ENCODE measurements at places on chromosomes 7 and 10.
A peak's percentile ranks its signal among the peaks of the same experiment; 100 is the strongest.

DNA sequence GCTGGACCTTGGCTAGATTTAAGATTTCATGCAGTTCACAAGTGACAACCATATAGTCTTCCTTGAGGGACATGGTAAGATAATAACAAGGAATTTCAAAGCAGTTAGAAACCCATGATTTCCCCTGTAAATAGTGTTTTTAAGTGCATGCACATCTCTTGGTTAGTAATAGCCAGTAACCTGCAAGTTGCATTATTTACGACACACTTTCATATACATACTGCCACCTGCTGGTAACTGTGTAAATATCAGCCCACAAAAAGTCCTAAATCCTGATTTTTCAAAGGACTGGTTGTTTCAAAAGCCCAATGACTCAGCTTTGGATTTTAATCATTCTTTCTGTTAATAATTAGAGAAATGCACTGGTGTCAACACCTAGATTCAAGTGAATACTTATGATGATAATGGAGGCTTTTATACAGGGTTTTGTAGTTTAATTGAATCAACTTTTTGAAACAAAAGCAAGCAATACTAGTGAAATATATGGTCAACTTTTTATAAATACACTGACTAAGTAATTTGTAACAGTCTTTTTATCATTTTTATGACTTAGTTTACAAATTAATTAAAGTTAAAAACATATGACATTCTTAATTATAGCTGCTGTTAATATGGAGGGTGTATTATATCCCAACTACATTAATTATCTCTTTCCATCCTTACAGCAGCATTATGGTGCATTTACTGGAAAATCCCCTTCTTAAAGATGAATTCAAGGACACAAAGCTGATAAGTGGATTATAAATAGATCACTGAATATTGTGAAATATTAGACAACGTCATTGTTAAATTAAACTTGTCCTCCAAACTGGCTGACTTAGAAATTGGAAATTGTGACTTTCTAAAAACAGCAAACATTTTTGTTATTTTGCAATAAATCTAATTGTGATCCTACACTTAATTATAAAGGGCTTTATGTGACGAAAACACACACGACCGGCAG lies 367.7 kb upstream of the SEMA3D start:
- DNase-seq: peak; percentile 24

DNA sequence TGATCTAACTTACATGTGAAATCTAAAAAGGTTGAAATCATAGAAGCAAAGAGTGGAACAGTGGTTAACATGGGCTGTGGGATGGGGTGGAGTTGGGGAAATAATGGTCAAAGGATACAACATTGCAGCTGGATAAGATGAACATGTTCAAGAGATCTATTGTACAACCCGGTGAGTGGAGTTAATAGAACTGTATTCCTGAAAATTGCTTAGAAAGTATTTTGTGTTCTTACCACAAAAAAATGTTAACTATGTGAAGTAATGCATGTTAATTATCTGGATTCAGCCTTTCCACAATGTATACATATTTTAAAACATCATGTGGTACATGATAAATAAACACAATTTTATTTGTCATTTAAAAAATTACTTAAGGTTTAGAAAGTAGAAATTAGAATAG lies 271.0 kb upstream of the LRRTM3 start:
- DNase-seq: no peak

- no peak for DNase-seq
Measured at GRCh38 chr7:22406715-22407114, 49.8 kb upstream of the RAPGEF5 start.

DNA sequence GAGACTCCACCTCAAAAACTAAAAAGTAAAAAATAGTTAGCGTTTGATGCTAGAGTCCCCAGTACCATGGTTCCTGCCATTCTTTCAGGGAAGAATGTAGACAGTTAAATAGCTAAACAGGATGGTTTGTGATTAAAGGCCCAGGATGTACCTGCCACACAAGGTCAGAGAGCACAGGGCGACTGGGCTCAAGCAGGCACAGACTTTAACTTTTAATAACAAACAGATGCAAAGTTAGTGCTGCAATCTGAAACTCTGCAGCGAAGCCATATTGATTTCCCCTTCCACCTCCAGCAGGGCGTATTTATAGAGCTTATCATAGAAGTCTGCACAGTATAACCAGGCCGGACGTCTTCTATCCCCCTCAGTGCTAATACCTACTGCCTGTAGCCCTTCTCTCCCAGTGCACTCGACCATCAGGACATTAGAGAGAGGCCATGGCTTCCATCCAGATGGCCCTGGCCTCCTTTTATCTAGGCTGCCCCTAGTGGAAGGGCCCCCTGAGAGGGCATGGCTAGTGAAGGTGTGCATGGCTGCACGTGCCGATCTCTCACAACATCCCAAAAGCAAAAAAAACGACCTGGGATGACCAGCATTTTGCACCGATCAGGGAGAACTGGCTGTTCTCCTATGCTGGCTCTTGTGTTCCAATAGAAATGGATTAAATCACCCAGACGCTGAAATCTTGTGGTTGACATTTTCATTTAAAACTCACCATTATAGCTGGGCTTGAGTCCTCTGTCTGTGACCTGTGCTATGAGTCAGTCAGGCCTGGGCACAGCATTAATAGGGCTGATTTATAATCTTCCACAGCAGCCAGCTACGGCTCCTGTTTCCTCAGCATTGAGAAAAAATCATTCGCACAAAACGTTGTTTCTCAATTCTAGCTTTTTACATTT lies 7.6 kb upstream of the BAG3 start:
- no peak for DNase-seq

DNA sequence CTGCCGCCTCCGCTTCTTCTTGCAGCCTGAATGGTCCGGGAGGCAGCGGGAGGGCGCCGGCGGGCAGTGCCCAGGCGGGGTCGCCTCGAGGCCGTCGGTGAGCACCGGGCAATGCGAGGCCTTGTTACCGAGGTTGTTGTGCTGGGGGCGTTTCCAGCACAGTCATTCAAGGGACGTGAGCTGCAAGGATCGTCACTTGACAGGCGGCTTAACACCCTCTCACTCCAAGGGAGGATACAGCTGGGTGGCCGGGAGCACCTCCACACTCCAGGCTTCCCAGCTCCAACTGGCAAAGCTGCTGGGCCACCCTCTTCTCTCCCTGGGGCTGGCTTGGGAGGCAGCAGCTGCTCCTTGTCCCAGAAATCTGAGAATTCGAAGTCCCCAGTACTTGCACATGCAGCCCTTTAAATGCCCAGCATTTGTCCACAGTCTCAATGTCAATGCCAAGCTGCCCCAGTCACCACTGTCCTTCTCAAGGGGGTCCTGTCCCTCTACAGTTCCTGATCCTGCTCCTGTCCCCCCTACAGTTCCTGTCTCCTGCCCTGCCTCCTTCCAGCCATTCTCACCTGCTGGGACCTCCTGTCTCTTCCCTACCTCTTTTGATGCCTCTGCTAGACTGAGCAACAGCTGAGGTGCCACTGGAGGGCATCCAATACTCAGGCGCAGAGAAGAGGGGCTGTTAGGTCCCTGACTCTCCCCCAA lies 4.4 kb upstream of the HOXA11 start:
- DNase-seq: no peak

DNA sequence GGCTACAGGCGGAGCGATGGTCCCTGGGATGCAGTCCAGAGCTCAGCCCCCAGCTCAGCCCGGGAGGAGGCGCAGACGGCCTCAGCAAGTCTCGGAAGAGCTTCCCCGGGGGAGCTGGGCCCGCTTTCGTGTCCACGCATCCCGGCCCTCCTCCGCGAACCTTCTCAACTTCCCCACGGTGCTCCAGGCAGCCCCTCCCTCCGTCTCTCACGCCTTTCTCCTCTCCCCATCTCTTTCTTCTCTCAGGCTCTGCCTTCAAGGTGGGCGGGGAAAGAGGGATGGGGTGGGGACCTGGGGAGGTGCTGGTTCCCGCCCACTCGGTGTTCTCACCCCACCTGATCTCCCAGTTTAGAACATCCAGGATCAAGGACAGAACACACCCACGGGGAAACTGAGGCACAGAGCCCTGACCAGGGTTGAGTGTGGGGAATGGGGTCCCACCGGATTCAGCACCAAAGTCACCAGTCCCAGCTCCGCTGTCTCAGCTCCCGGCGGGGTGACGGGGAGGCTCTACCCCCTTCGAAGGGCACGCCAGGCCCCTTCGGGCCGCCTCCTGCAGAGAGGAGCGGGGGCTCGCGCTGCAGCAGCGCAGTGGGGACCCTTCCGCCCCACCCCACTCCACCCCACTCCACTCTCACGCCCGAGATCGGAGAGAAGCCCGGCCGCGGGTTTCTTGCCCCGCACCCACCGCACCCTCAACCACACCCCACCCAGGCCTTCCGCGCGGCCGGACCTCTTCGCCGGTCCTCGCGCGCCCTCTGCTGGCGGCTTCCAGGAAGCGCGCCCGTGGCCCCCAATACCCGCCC lies 18.2 kb downstream of the POLL start:
- peak; percentile 89 for DNase-seq

DNA sequence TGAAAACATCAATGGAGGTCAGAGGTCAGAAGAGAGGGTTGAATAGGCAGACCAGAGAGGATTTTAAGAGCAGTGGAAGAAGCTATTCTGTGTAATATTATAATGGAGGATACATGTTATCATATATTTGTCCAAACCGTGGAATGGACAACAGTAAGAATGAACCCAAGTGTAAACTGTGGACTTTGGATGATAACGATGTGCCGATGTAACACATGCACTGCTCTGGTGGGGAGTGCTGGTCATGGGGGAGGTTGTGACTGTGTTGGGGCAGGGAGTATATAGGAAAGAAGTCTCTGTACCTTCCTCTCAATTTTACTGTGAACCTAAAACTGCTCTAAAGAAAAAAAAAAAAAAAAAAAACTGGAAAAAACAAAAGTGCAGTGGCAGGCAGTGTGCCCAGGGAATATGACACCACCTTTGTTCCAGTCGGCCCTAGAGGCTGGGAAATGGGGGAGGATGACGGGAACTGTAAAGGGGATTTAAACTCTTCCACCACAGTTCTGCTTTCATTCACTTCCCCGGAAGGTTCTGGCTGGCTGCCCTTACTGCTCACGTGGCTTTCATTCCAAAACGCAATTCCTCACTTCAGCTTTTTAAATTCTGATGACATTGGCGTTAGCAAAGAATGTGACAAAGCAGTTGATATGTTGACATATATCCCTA lies 113.7 kb upstream of the ANKRD1 start:
- no peak for DNase-seq

GRCh38 chr10:95881316-95881715 lies 26.5 kb upstream of the CC2D2B start:
- DNase-seq: no peak

DNA sequence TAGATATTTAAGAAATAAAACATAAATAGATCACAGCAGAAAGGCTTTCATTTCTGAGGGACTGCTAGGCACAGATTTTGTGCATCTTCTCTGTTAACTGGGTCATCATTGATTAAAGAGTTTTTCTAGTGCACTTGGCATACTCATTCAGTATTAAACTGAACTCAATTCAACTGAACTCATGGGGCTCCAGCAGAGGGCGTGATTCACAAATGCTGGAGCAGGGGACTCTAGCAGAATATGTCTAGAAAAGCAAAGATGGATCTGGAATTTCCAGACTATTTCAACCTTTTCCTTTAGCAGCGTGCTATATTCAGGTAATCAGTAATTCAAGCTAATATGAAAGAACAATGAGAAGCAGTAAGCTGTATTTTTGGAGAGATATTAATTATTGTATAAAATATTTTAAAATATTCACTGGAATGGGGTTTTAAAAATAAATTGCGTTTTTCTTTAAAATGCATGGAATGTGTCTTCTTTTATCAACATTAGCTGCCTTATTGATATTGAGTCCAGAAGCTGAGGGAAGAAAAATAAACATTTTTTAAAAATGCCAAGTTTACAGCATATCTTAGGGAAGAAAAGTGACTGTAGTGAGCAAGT lies 296.8 kb upstream of the CACNA2D1 start:
- DNase-seq: no peak

GRCh38 chr10:114550756-114551635 lies 107.1 kb downstream of the ABLIM1 start:
- DNase-seq: peak; percentile 54

DNA sequence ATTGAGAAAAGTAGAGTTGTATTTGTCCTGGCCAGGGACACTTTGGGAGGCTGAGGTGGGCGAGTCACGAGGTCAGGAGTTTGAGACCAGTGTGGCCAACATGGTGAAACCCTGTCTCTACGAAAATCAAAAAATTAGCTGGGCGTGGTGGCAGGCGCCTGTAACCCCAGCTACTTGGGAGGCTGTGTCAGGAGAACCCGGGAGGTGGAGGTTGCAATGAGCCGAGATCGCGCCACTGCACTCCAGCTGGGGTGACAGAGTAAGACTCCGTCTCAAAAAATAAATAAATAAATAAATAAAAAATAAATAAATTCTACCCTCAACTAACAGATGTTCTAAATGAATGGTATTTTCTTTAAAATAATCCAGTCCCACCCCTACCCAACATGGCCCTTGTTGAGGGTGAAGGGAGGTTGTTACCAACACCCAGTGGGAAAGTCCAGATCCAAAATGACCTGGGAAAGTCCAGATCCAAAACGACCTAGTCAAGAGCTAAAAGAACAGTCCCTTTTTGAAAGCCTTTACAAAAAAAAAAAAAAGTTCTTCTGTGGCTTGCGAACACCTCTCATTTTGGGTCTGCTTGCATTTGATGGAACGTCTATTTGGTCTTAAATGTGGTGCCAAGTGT lies 16.0 kb downstream of the MXI1 start:
- no peak for DNase-seq

- DNase-seq: peak; percentile 60
Measured at GRCh38 chr10:71608819-71609768, 110.5 kb downstream of the C10orf105 start.

- no peak for DNase-seq
Measured at GRCh38 chr10:109259293-109259692, 664.0 kb downstream of the XPNPEP1 start.

GRCh38 chr10:66209025-66209424 lies 716.8 kb upstream of the LRRTM3 start:
- DNase-seq: no peak

- no peak for DNase-seq
Measured at GRCh38 chr7:112422842-112423496, 27.3 kb upstream of the IFRD1 start.

DNA sequence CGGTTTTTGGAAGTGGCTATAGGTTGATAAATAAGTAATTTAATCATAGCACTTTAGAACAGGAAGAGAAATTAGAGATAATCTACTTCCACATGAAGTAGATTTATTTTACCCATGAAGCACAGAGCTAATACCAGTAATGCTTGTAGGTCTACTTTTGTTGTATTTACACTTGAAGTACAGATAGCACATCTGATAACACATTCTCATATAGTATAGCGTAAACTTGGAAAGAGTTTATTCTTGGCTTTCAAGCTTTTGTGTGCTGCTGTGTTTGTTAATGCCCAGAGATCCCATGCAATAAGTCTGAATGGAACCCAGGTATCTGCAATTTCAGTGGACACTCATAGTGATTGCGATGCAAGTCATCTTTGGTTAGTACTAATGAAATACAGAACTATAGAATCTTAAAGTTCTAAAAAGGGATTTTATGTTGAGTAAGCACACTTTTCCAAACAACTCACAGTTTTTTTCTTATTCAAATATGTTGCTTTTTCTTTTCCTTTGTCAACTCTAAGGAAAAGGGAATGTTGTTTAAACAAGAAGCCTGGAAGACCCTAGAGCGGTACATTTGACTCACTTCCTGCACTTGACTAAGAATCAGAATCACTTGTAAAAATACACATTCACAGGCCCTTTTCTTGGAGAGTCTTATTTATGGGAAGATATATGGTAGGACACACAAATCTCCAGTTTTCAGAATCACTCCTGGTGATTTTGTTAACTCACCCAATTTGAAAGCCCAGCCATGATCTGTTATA lies 105.8 kb downstream of the GNAI1 start:
- DNase-seq: no peak

Data from hematopoietic multipotent progenitor cell treated with erythropoietin and hydrocortisone succinate and interleukin-3 and kit ligand, for 15 days (in vitro differentiated cells).